ENCODE measurements at places on chromosomes 6 and 20.

DNA sequence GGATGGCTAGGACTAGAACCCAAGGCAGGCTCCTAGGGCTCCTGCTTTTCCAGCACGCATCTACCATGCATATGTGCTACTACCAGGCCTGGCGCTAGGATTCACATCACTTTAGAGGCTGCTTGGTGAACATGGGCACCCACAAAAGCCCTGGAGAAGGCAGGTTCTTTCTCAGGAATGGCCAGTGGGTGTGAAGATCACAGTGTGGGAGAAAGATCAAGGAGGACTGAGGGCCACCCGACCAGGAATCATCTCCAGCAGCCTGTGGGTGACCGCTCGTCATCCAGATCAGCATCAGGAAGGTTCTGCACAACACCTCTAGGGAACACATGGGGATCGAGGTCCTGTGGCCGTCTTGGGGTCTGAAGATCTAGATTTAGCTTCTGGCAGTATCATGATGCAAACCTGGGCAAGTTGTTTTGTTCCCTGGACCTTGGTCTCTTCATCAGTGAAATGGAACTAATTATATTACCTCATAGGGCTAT, 27.3 kb downstream of the SRSF3 start:
- no peak for DNase-seq

DNA sequence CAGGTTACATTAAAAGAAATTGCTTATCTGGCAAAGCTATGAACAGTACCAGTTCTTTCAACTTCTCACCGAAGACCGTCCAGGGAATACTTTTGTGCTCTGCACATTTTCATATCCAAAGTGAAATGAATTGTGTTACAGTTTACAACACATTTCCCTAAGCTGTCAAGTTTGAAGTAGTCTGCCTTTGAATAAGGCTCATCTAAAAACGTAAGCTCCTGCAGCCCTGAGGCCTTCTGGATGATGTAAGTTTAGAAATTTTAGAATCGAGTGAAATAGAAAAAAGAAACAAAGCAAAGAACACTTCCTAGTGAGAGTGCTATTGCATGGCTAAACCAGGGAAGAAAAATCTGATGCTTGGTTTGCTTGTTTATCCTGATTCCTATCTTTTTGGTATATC, 653.8 kb downstream of the MMUT start:
- no peak for DNase-seq

DNA sequence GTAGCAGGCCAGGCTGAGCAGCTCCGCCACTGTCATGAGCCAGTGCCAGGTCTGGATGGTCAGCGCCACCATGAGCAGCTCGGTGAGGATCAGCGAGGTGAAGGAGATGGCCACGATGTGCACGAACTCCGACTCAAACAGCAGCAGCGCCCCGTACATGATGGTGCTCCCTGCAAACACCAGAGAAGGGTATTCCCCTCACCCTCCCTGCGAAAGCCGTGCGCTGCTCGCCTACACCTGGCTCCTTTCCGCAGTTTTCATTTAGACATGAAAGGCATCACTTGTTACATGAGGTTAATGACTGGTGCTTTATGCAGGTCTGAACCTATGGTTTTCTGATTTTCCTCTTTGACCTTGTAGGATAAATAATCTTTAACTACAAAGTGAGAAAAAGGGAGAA, 62.3 kb upstream of the NFATC2 start:
- no peak for DNase-seq

- DNase-seq: no peak
Measured at GRCh38 chr6:71982389-71982788, 96.0 kb downstream of the RIMS1 start.

GRCh38 chr6:163252061-163252591, 162.4 kb upstream of the QKI start:
- DNase-seq: no peak

DNA sequence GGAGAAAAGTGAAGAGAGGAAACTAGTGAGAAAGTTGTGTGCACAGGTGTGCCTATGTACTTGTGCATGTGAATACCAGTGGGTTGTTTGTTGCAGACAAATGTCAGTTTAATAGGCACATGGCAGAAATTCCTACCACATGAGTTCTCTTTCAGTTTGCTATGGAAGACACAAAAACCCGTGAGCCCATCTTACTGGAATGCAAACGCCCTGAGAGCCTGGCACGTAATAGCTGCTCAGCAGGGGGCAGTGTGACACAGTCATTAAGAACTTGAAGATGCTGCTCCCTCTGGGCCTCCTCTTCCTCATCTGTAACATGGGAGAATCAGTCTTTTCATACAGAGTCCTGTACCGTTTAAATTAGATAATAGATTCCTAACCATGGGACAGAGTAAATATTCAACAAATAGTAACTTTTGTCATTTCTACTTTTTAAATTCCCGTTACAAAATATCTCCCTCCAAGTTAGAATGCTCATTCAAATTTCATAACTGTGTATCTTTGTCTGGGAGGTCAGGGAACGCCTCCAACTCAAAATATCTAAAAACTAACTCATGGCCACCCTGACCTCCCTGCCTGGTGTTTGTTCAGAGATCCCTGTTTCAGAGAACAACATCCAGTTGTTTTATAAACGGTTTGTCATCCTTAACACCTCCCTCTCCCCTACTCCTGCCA, 802.9 kb downstream of the MAFB start:
- DNase-seq: no peak
